Substantia nigra (tissue), 51 donors: ENCODE measurements at places on chromosomes 2 and 18.

- no peak for DNase-seq
These were observed 24.5 kb downstream of the PIAS2 start for GRCh38 chr18:46892842-46893241.

DNA sequence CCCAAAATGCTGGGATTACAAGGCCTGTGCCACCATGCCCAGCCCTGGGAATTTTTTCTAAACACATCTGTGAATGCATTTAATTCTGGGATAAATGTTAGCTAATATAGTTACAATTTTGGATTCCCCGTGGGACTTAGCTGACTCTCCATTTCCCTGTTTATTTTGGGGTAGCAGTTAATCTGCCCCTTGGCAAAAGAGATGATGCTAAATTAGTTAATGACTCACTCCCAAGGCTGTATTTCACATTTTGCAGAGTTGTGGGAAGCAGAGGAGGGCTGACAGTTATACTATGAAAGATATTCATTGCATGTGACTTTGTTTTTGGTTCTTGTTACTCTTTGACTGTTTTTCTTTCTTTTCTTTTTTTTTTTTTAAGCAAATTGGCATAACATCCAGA lies 3.2 kb downstream of the MTHFD2 start:
- no peak for DNase-seq

DNA sequence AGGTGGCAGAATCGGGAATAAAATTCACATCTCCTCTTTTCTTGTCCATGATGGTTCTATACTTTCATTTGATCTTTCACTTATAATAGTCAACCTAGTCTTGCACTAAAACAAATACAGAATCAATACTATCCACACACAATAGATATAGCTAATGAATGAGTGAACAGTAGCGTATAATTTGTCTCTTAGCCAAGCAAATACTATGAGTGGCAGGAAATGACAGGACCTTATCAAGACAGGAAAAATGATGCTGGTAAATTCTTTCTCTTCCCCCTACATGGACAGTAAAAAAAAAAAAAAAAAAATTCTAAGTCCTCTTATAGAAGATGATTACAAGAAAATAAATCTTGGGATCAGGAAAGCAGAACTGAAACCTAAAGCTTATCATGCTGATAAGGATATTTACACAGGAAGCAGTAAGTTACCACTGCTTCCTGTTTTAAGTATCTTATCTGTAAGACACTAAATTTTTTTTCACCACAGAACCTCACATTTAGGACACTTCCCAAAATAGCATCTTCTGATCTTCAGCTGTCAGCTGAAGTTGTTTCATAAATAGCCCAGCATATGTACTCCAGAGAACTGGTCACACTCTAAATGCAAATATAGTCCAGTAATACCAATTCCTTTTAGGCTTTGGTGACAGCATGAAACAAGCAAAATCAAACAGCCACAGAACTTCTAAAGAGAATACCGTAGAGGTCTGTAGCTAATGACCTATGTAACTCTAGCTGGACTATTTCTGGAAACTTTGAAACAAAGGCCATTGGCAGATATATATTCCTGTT lies 27.0 kb downstream of the IRS1 start:
- DNase-seq, result no peak

GRCh38 chr2:148935791-148936190 lies 60.8 kb downstream of the KIF5C start:
- no peak for DNase-seq

DNA sequence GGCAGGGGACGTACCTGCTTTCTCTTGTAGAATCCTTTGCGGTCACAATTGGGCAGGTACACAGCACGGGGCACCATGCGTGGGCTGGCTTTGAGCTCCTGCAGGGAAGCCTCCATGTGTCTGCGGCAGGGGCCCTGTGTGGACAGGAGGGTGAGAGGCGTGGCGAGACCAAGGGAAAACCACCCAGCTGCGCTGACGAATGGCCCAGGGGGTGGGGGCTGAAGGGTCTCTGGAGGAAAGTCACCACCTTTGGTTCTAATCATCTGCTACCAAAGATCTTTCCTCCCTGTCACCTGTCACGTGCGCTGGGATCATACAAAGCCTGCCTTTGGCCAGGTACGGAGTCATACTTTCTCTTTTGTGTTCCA lies 17.3 kb downstream of the IGFBP5 start:
- no peak for DNase-seq

- DNase-seq, result peak; percentile 59
These were observed 963 bp downstream of the INPP1 start for GRCh38 chr2:190344276-190344827.
